ENCODE measurements at places on chromosomes 2 and 18.

DNA sequence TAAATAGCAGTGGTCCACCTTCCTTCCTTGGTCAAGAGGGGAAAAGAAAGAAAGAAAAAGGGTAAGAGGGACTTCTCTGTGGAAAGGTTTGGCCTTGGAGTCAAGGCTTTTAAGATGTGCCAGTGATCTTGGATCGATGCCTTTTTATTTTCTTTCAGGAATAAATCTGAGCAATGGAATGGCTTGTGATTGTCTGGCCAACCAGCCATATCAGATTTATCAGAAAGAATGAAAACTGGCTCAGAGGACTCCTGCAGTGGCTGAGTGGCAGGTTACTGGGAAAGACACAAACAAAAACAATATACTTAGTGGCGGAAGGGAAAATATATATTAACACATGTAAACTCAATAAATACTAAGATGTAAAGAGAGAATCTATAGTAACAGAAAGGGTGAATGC is 4.3 kb downstream of the ERBB4 start:
- no peak overlapping the region for H3K4me3 ChIP-seq

- DNase-seq, result no peak
- no peaks in the 10 kb centered on the region for H3K36me3 ChIP-seq
- no peaks in the 10 kb centered on the region for H3K27me3 ChIP-seq
- no peaks in the 10 kb centered on the region for H3K4me1 ChIP-seq
- H3K4me3 ChIP-seq, result no peak overlapping the region
Observed at GRCh38 chr18:75129717-75130477, 79.0 kb downstream of the PTGR3 start.

- H3K36me3 ChIP-seq, result peaks cover 3% of the 10 kb centered on the region
- H3K4me1 ChIP-seq, result peaks cover 12% of the 10 kb centered on the region
- H3K4me3 ChIP-seq, result peak overlapping the region; percentile 98
- no peaks in the 10 kb centered on the region for H3K27me3 ChIP-seq
- DNase-seq, result no peak
- H3K27ac ChIP-seq, result peak overlapping the region; percentile 99
Observed at GRCh38 chr2:61015976-61016375, 1.5 kb upstream of the PEX13 start.

DNA sequence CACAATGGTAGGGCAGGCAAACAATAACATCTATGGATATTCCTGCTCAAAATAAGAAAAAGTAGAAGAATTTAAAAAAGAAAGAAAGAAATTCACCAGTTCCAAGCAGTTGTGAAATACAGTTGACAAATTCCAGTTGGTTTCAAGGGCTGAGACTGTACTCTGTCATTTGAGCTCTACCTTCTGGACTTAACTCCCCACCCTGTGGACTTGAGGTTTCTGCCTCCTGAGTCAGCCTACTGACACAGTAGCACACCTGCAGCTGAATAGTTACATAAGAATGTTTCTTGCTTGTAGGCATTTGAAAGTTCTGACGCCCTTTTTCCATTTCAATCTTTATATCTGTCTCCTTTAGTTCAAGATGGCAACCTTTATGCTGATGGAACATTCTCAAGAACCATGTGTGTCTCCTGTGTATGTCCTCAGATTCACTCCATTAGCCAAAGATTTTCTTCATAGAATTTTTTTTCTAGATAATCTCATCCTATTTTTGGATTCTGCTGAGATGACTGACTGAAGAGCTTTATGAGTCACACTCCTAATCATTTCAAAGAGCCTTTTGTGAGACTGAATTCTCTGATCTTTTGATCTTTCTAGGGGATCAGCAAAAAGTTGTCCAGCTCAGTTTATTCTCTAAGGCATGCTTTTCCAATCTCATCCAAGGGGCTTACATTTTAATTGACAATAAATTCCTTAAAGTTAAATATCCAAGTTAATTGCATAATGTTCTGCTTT is 19.1 kb downstream of the NETO1 start:
- H3K27ac ChIP-seq, result no peak overlapping the region
- H3K36me3 ChIP-seq, result no peaks in the 10 kb centered on the region
- H3K4me1 ChIP-seq, result no peaks in the 10 kb centered on the region
- no peak overlapping the region for H3K4me3 ChIP-seq
- H3K27me3 ChIP-seq, result no peaks in the 10 kb centered on the region

DNA sequence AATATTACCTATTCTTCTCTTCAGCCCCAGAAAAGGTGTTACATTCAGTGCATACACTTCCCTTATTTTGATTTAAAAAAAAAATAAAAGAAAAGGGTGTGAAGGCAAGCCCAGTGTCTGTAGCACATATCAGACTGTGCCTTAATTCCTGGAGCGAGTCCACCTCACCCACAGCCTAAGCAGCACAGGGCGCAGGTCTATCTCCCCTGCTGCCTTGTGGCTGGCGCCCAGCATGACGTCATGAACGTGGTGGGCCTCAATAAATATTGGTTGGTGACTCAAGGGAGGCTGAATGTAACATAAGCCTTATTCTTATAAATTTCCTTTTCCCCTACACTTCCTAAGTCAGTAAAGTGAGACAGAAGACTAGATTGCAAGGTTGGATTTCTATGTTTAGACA is 26.4 kb downstream of the ST3GAL5 start:
- H3K36me3 ChIP-seq, result no peaks in the 10 kb centered on the region
- DNase-seq, result no peak
- 0 out of 2 replicates have a peak, but pooled peaks cover 2% of the 10 kb centered on the region for H3K27me3 ChIP-seq

DNA sequence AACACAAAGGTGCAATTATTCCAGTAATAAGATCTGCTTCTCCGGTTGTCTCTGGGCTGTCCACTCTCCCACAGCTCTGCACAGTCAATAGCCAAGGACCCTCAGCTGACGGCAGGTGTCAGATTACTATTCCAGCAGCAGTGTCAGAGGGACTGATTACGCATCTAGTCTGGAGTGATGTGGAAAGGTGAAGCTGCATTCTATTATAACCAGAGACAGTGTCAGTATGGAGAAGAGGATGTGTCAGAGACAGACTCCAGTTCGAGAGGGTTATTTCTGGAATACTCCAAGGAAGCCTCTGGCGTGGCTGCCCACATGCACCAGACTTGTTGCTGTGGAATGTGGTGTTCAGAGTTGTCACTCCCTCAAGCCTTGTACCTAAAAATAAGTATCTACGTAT is 163.6 kb upstream of the TMEM200C start:
- H3K4me1 ChIP-seq, result no peaks in the 10 kb centered on the region
- no peak overlapping the region for H3K27ac ChIP-seq
- H3K36me3 ChIP-seq, result no peaks in the 10 kb centered on the region
- no peaks in the 10 kb centered on the region for H3K27me3 ChIP-seq
- no peak overlapping the region for H3K4me3 ChIP-seq
- no peak for DNase-seq

GRCh38 chr2:172021955-172022354 is 22.2 kb downstream of the METAP1D start:
- H3K27me3 ChIP-seq, result no peaks in the 10 kb centered on the region
- H3K4me1 ChIP-seq, result peaks cover 17% of the 10 kb centered on the region
- no peak for DNase-seq

GRCh38 chr2:152568531-152568930 is 148.7 kb downstream of the PRPF40A start:
- H3K4me3 ChIP-seq, result no peak overlapping the region
- H3K4me1 ChIP-seq, result no peaks in the 10 kb centered on the region
- no peaks in the 10 kb centered on the region for H3K27me3 ChIP-seq
- no peaks in the 10 kb centered on the region for H3K36me3 ChIP-seq
- no peak for DNase-seq

DNA sequence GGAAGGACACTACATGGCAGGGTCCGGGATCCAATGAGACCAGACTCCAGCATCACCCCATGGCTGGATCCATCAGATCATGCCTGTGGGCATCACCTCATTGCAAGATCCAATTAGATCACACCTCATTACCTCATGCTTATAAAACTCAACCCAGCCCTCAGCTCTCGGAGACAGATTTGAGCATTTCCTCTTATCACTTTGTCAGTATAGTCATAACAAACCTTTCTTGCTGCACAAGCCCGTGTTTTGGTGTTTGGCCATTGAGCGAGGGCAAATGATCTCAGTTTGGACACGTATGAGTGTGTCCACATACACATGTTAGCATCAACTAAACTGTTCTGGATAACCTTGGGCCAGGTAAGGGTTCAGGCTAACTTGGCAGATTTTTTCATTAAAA is 58.8 kb downstream of the CCDC195 start:
- H3K27ac ChIP-seq, result no peak overlapping the region
- H3K36me3 ChIP-seq, result no peaks in the 10 kb centered on the region
- no peaks in the 10 kb centered on the region for H3K27me3 ChIP-seq
- DNase-seq, result no peak
- H3K4me3 ChIP-seq, result no peak overlapping the region

DNA sequence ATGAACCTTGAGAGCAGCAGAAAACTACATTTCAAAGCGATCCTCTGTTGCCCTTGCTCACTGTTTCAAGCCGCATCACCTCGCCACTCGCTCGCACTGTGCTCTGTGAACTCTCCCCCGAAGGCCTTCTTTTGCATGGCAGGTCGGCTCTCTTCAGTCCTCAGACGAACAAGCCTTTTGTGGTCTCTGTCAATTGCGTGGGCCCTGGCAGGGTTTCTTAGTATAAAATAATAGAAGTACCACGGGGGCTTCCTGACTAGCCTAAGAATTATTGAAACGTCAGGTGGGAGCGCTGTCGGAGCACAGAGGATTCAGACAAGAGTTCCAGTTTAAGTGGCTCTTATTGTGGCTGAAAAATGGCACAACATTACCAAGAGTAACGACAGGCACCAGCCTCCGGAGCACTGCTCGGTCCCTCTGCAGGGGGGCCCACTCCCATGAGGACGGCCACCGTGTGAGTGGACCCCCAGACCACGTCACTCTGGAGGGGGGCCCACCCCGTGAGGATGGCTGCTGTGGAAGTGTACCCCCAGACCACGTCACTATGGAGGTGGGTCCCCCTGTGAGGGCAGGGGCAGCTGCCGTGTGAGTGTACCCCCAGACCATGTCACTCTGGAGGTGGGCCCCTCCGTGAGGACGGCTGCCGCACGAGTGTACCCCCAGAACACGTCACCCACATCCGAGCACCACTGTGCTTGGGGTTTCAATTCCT is 237.7 kb downstream of the HDAC4 start:
- no peaks in the 10 kb centered on the region for H3K27me3 ChIP-seq
- H3K4me1 ChIP-seq, result no peaks in the 10 kb centered on the region
- no peak overlapping the region for H3K27ac ChIP-seq
- H3K4me3 ChIP-seq, result no peak overlapping the region
- H3K36me3 ChIP-seq, result no peaks in the 10 kb centered on the region
